ENCODE measurements at places on chromosomes 2 and 18.

GRCh38 chr2:190547886-190548285, 13.4 kb upstream of the NEMP2 start:
- no peak for DNase-seq

- no peak for DNase-seq
These were observed 307.8 kb downstream of the NDUFA10 start for GRCh38 chr2:239717319-239717675.

DNA sequence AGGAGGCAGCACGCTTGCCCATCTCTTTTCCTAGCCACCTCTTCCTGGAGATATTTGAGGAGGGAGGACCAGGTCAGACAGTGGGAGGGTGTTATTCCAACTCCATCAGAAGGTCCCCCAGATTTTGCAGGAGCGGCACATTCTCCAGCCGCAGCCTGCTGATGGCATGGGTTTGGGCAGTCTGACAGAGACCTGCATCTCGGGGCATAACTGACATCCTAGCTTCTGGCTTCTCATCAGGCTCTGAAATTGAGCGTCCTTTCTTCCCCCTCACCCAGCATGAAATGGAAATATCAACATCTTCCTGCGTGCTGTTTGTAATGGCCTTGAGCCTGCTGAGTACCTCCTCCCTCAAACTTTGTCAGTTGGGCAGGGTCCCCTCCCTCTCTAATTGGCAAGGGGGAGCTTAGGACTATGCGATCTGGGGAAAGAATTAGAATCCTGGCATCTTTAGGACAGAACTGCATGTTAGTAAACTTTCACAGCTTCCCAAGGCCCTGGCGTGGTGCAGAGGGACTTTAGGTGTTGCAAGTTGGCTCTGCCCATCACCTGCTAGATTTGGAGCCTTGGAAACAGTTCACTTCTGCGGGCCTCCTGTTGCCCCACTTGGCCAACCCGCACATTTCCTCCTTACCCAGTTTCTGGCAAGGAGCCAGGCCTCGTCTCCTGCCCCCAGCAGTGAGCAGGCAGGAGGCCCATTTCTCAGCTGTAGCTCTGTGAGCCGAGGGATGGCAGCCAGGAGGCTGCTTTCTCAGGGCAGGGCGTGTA, 2.2 kb downstream of the ITM2C start:
- peak; percentile 78 for DNase-seq

DNA sequence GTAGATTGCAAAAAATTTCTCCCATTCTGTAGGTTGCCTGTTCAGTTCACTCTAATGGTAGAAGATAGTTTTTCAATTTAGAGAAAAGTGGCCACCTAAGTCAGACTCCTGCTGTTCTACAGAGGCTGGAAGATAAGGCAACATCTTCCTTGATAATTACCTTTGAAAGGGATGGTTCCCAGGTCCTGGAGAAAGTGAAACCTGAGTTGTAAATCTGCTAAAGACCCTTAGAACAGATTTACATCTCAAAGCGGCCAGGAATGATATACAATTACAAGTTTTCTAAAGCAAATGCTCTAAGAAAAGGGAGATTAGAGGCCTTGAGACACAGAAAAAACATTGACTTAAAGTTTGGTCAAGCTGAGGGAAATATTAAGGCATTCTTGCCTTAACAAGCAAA, 1350.2 kb upstream of the FAM98A start:
- no peak for DNase-seq

- no peak for DNase-seq
These were observed 9.7 kb downstream of the KIDINS220 start for GRCh38 chr2:8827729-8828128.

DNA sequence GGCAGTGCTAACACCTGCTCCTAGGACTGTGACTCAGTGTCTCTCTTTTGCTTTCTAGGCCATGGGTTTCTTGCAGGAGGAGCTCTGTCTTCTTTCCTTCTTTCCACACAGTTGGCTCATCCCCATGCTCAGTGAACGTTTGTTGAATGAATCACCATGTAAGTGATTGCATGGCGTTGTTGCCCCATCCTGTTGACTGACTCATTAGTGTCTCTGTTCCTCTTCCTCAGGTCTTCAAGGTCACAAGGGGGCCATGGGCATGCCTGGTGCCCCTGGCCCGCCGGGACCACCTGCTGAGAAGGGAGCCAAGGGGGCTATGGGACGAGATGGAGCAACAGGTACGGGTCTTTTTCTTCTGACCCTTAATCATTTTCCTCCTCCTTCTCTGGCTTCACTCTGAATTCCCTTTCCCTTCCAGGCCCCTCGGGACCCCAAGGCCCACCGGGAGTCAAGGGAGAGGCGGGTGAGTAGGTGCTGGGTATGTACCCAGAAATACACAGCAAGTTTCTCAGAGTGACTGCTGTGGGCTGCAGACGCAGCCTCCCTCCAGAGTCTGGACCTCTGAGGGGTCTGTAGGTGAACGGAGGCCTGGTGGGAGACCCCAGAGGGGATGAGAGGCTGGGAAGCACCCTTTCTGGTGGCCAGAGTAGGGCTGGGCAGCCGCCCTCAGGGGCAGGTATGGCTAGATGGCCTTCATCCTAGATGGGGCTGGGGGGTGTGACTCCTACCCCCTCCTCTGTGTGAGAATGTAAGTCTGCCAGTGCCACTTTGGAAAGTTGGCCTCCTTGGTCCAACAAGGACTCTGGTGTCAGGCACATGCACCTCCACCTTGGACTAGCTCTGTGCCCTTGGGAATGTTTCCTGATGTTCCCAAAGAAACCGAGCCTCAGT, 32.4 kb downstream of the MARCO start:
- no peak for DNase-seq

GRCh38 chr2:158501301-158501700, 44.5 kb downstream of the PKP4 start:
- DNase-seq = peak; percentile 53

DNA sequence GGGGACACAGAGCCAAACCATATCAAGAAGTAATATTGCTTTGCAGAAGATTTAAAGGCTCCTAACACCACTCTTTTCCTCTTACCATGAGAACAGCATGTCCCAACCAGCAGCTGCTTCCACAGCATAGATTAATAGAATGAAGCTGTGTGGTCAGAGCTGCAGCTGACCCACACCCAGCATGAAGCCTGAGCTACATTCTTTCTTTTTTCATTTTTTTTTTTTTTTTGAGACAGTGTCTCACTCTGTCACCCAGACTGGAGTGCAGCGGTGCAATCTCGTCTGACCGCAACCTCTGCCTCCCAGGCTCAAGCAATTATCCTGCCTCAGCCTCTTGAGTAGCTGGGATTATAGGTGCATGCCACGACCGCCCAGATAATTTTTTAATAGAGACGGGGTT, 289.8 kb downstream of the RAD51AP2 start:
- DNase-seq = no peak

GRCh38 chr2:196459539-196459938, 180.0 kb upstream of the CCDC150 start:
- DNase-seq = no peak

Data from substantia nigra (tissue), 51 donors.